ENCODE measurements at places on chromosomes 11 and 22.

- DNase-seq = no peak
Measured at GRCh38 chr11:22466351-22466750, 128.2 kb downstream of the SLC17A6 start.

- no peak for DNase-seq
Measured at GRCh38 chr11:126111458-126112116, 48.9 kb upstream of the CDON start.

DNA sequence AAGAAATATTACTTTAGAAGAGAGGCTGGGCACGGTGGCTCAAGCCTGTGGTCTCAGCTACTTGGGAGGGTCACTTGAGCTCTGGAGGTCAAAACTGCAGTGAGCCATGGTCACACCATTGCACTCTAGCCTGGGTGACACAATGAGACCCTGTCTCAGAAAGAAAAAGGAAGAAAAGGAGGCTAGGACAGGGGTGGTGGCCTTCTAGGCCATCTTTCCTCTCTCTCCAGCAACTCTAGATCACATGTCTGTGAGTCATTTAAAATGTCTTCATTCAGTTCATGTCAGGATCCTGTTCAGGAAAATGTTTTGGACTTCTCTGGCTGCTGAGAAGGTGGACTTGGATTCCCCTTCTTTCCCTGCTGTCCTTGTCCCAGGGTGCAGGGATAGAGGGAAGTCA, 53.3 kb downstream of the PPFIA1 start:
- peak; percentile 83 for DNase-seq

DNA sequence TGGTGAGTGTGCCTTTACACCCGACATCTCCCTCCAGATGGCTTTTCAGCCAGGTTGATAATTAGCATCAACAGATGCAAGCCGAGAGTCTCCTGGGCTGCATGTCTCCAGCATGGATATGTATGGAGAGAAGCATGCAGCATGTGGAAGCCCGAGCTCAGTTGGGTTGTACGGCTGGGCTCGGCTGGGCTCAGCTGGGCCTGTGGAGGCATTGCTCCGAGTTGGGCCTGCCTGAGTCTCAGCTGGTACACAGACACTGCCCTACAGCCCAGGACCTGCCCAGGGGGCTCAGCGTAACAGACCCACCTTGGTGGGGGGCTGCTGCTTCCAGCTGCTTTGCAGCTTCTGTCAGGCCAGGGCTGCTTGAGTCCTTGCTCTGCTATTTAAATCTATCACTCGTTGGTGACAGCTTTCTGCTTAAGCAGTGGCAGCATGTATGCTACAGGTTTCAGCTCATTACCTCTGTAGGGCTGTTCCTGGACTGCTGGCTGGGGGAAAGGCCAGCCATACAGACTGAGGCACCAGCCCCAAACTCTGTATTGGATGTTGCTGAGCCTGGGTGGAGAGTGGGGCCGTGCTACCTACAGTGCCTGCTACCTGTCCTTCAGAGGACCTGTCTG, 115.5 kb downstream of the TEAD1 start:
- no peak for DNase-seq

- no peak for DNase-seq
Measured at GRCh38 chr22:48717076-48717810, 1110.4 kb downstream of the BRD1 start.

DNA sequence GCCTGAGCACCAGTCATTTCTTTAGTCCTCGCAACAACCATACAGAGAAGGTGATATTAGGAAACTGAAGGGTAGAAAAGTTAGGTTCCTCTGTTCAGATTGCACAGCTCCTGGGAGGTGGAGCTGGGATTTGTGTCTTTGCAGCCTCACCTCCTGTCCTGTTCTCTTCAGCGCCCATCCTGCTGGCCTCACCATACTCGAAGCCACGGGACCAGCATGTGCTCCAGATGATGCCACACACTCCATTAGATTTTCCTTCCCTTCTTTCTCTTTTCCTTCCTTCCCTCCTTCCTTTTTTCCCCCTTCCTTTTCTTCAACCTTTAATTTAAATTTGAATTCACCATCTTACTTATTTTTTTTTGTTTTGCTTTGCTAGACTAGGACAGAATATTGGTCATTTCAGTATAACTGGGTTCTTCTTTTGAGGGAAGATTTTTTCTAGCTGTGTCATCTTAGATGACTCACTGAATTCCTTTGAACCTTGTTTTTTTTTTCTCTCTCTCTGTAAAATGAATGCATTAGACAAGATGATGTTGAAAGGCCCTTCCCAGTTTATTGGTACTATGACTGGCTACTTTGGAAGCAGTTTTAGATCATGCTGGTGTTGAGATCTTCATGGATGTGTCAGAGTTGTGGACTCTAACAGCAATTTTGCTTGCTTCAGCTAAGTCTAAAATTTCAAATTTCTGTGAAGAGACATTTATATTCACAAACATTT, 662.5 kb upstream of the TENM4 start:
- no peak for DNase-seq

GRCh38 chr11:60345489-60345888, 18.4 kb downstream of the MS4A6E start:
- DNase-seq = peak; percentile 78

- DNase-seq = no peak
Measured at GRCh38 chr11:46522682-46523281, 71.0 kb downstream of the AMBRA1 start.

DNA sequence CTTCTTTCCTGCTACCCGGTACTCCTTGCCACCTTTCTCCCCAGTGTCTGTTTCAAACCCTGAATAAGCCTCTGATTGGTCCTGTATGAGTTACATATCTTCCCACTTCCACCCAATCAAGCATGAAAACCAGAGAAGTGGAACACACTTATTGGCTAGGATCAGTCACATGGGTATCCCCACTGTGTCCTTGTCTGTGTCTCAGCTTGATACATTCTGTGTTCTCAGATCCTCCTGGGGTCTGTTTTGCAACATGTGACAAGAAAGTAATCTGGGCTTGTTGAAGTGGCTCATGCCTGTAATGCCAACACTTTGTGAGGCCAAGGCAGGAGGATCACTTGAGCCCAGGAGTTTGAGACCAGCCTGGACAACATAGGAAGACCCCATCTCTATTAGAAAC, 23.9 kb downstream of the MCHR1 start:
- no peak for DNase-seq

DNA sequence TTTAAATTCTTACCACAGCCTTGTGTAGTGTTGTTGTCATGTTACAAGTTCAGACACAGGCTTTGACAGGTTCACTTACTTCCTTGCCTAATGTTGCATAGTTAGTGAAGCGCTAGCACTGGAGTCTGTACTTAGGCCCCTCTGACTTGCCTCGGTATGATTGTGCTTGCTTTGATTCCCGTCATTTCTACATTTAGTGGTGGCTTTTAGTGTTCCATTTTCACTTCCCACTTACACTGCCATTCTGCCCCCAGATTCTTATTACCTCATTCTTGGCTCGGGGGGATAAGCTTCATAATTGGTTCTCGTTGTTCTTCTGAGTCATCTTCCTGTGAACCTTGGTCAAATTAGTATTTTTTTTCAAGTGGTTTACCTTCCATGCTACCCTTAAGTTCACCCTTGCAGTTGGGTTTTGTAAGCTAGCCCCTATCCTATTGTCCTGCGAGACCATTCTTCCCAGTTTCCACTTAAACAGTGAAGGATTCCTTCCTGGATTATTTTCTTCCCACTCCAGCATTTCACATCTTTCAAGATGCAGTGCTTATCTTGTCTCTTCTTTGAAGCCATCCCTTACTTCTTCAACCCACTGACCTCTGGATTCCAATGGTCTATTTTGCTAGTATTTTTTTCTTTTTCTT, 68.7 kb downstream of the DDX10 start:
- DNase-seq = peak; percentile 74

DNA sequence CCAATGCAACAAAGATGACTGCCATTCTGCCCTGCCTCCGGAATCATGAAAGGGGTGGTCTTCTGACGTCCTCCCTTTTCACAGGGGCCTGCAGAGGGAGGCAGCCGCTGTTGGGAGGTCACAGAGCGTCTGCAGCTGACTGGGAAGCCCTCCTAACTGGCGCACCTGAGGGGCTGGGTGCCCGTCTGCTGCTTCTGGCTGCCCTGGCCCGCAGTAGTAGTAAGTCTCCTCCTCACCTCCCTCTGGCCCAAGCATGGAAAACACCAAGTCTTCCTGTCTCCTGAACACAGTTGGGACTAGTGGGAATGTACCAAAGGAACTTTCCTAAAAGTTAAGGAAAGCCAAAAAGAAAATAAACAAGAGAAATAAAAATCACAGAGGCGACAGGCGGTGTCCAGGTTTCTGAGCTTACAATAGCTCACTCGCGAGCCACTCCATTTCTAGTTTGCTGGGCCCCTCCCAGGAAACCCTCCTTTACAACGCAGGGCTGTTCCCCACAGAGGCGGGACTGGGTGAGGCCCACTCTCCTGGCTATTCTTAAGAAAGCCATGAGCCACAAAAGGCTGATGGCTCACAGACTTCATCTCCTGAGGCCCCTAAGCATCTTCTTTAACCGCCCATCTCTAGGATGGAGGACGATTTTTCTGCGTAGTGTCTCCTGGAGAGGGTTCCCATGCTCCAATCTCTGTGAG, 37.0 kb upstream of the CECR2 start:
- no peak for DNase-seq

- no peak for DNase-seq
Measured at GRCh38 chr22:35089139-35089538, 23.2 kb downstream of the ISX start.

- no peak for DNase-seq
Measured at GRCh38 chr11:59281177-59281576, 68.5 kb upstream of the MPEG1 start.

GRCh38 chr11:11403763-11404725, 51.0 kb upstream of the CSNK2A3 start:
- DNase-seq = no peak

DNA sequence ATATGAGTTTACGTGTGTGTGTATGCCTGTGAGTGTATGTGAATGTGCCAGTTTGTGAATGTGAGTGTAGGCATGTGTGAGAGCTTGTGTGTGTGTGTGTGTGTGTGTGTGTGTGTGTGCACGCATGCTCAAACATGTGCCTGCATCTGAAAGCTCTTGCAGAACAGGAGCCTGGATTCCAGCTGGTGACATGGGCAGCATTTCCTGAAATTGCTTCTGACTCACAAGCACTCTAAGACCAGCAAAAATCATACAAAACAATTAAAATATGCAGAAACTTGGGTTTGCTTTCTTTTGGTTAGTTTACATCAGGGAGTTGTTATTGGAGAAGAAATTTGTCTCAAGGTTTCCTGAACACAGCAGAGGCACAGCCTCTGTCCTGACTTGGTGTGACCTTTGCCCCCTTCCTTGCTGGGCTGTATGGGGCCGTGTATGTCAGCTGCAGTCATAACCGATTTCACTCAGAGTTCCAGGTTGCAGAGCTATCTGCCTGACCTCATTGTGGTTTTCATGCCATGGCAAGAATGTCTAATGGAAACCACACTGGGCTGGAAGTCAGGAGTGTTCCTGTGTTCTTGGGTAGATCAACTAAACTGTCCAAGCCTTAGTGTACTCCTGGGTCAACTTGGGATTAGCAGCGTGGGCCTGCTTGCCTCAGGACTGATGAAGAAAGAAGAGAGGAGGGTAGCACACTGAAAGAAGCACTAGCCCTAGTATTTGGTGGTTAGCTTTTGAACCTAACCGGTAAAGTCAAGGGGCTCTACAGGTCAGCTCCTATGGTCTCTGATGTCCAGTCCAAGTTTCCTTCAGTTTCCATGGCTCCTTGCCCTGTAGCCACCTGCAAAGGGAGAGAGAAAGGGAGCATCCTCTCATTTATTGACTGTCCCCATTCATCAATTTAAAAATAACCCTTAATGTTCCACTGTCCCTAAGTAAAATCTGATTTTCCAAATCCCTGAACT, 143.7 kb downstream of the SNX19 start:
- no peak for DNase-seq

DNA sequence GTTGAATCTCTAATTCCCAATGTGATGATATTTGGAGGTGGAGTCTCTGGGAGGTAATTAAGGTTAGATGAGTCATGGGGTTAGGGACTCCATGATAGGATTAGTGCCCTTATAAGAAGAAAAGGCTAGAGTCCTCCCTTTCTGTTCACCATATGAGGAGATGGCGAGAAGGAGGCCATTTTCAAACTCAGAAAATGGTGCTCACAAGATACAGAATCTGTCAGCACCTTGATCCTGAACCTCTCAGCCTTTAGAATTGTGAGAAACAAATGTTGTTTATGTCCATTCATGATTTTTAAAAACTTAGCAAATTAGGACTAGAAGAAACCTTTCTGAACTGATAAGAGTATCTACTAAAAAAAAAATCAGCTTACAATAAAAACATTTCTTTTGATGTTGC, 57.7 kb upstream of the RASSF10 start:
- no peak for DNase-seq

GRCh38 chr11:67364169-67364568, 9.2 kb downstream of the CLCF1 start:
- DNase-seq = no peak

GRCh38 chr11:69992943-69993694, 85.0 kb upstream of the ANO1 start:
- no peak for DNase-seq

- DNase-seq = no peak
Measured at GRCh38 chr11:9838961-9839360, 175.1 kb downstream of the SWAP70 start.

- no peak for DNase-seq
Measured at GRCh38 chr22:30866216-30866615, 102.4 kb downstream of the MORC2 start.

DNA sequence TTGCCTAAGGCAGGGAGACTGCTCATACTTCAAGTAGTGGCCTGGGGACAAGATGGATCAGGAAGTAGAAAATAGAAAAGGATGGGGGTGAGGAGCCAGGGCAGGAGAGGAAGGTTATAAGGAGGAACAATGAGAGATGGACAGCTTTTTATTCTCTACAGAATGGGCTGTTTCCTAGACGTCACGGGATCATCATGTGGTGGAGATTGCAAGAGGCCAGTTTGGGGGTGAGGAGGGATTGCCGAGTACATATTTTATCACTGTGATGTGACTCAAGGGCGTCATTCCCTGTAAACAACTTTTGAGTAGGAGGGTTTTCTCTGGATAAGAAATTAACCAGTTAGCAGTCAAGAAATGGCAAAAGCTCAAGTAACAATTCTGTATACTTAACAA, 406.3 kb downstream of the ETS1 start:
- no peak for DNase-seq

DNA sequence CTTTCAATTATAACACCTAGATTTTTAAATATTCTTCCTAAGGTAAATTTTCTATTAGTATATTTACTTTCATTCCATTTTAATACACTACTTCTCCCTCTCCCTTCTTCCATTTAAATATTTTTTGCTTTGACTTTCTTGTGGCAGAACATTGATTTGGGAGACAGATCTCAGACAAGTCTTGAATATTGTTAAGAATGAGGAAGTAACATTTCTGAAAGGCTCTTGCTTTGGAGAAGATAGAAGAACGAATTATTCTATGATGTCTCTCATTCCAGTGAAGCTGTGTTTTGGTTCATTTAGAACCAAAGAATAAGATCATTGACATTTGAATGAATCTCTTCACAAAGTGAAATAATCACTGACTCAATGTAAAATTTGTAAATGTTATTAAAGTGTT, 2.4 kb downstream of the IPO7 start:
- no peak for DNase-seq

DNA sequence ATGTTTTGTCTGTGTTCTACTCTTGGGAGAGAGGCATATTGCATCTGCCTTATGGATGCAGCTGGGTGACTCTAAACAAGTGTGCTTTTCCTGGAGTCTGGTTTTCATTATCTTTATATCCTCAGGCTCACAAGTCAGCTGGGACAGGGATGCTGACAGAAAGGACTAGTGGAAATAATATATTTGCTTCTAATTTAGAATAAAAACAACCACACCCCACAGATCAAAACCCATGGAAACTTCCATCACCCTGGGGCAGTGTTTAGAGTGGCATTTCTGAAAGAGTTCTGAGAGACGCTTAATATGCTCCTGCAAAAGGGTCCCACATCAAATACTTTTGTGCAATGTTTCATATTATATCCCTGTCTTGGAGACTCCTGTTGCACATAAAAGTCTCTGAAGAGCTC, 20.8 kb downstream of the KCNE3 start:
- DNase-seq = no peak

Measured in inflammatory macrophage treated with lipopolysaccharide for 1 hour (primary cell).